ENCODE measurements at places on chromosomes 2 and 18.
A peak's percentile ranks its signal among the peaks of the same experiment; 100 is the strongest.

DNA sequence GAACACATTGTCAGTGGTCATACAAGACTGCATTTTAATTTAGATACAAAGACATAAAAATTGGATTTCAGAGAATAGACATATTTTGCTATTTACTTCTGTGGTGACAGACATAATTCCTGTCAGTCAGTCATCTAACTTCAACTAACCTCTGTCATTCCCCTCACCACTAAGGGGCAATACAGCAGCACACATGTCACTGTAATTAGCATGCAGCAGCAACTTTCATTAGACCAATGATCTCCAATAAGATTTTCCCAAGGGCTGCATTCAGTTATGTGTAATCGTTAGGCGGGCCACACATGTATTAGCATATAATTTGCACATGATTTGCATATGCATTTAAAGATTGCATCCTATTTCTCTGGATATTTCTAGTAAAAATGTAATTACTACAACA, 624.5 kb downstream of the NR4A2 start:
- no peak overlapping the region for H3K27ac ChIP-seq
- no peak for DNase-seq
- H3K4me3 ChIP-seq, result no peak overlapping the region

DNA sequence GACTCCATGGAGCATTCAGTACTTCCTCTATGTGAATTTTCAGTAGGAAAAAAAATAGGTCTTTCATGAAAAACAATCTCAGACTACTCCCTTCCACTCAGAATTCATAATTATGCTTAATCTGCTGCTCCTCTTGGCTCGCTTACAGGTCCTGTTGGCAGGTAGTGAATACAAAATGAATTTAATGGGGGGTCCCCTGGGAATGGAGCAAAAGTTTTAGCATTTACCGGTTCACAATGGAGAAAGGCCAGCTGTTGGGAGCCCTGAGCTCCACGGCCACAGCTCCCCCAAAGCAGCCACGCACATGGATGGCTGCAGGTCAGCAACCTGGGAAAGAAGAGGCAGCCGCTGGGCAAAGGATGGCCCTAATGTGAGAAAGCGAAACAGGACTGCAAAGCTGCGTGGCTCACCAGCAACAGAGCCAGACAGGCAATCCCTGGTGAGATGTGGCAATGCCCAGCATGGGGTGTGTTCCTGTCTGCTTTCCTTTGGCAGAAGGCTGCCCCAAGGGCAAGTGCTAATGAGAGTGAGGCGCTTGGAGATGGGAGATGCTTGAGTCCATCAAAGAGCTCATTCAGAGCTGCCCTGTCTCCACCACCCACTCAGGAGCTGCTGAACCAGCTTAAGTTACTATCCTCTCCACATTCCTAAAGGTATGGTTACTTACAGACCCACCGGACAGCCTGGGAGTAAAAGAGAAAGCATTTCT, 447.4 kb downstream of the EPHA4 start:
- no peak overlapping the region for H3K4me3 ChIP-seq
- no peaks in the 10 kb centered on the region for H3K4me1 ChIP-seq
- DNase-seq, result no peak
- no peaks in the 10 kb centered on the region for H3K27me3 ChIP-seq

DNA sequence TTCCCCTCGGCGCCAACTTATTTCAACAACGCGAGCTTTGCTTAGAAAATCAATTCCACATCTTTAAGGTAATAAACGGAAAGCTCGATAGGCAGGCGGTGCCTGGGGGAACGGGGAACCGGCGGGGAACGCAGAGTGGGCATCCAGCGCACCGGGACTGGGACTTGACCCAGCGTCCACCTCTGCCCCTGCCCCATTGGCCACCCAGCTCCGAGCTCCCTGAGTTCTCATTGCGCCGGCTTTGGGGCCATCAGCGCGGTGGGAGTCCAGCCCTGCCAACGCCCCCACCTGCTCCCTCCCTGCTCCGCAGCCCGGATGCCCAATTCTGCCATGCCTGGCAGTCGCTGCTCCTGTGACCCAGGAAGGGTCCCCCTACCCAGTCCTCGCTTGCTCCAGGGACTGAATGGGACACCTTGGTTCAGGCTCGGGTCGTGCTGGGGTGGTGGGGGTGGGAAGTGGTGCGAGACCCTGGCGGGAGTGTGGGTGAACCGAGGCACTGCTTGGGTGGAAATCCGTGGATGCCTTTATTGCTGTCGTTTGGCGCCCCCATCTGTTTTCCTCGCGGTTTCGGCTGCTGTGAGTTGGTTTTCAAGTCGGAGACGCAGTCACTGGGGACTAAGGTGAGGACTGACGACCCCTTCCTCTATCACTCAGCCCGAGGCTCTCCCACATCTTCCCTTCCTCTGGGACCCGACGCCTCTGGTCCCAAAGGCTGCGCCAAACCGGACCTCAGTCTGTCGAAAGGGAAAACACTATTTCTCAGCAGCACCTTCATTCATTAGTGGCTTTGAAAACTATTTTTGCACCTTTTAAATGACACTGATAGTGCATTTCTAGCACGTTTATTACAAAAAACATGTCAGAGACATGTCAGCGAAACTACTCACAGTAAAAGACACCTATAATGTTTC, 2.4 kb upstream of the EVX2 start:
- peak overlapping the region; percentile 39 for H3K27ac ChIP-seq
- no peak overlapping the region for H3K4me3 ChIP-seq
- DNase-seq, result no peak
- H3K4me1 ChIP-seq, result peaks cover 9% of the 10 kb centered on the region
- H3K36me3 ChIP-seq, result peaks cover 14% of the 10 kb centered on the region
- H3K27me3 ChIP-seq, result peaks cover 88% of the 10 kb centered on the region

DNA sequence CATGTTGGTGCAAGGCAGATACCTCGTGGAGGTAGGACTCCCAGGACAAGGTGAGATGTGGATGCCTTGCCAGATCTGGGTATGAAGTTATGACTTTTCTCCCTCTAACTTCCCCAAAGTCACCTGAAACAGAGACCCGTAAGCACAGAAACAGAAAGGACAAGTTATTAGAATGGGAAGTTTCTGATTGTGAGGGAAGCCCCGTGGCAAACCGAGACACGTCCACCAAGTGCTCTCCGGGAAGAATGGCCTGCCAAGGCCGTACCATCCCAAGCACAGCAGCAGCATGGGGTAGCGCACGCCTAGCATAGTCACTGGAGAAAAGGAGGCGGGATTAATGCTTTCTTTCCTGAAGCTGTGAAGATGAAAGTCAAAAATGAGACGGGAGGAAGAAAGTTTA, 110.6 kb downstream of the ZNF532 start:
- no peak overlapping the region for H3K4me3 ChIP-seq
- H3K4me1 ChIP-seq, result no peaks in the 10 kb centered on the region
- H3K36me3 ChIP-seq, result no peaks in the 10 kb centered on the region
- H3K27ac ChIP-seq, result no peak overlapping the region
- no peak for DNase-seq

- no peak overlapping the region for H3K27ac ChIP-seq
- H3K27me3 ChIP-seq, result peaks cover 5% of the 10 kb centered on the region
- H3K36me3 ChIP-seq, result no peaks in the 10 kb centered on the region
- no peak overlapping the region for H3K4me3 ChIP-seq
- H3K4me1 ChIP-seq, result no peaks in the 10 kb centered on the region
Measured at GRCh38 chr2:23248667-23249066, 136.3 kb upstream of the KLHL29 start.

DNA sequence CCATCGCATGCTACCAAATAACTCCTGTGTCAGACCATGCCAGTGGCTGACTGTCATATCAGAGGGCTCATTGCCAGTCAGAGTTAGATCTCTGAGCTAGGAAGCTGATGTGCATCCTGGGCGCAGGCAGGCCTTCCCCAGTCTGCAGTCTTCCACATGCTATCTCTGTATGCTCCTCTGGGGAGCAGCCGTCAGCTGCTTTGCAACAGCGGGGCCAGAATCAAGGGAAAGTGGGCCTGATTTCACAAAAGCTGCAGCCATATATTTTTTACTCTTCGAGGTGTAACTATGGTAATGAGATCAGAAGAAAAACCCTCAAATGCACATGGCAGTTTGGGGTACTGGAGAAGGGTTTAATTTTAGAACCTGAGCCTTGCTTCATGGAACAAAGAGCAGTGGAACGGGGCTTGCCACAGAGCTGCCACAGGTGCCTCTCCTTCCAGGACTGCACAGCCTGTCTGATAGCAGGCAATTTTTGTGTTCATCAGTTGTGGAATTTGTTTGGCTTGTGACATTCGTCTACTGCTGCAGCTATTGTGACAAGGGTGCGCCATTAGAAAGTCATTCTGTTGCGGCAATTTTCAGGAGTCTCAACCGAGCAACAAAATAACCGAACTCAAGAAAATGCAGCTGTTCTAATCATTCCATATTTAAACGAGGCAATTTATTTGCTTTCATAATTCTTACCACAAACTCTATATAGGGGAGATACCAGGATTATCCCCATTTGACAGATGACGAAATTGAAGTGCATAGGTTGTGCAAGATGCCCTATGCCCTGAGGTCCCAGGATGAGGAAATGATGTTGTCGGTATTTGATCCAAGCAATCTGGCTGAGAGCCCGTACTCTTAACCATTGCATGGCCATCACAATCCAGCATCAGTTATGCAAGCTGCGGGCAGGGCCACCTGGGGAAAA, 109.6 kb upstream of the CYRIA start:
- H3K27me3 ChIP-seq, result no peaks in the 10 kb centered on the region
- no peak overlapping the region for H3K27ac ChIP-seq

GRCh38 chr2:172484706-172485105, 57.3 kb downstream of the ITGA6 start:
- H3K4me1 ChIP-seq, result peaks cover 25% of the 10 kb centered on the region
- H3K27ac ChIP-seq, result no peak overlapping the region
- DNase-seq, result no peak
- H3K4me3 ChIP-seq, result no peak overlapping the region

DNA sequence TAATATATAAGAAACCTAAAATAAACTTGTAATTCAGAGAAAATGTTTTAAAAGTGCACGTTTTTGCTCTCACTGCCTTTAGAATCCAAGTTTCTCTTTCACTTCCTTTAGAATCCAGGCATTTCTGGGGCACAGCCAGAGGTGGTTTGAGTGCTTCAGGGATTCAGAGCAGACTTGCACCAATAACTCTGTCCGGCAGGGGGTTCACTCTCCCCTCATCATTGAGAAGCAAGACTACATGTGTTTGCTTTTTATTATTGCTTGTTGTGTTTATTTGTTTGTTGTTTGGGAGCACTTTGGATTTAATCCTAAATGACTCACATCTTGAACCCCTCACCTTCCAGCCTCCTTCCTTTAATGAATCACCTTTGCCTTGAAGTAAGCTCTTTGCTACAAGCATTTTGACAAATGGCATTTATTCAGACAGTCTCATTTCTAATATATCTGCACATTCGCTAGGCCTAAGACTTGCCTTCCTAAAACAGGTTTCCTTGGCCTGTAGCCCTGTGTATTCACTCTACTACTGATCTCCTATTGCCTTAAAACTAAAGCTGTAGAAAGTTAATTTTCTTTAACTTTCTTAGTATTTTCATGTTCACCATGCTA, 233.5 kb upstream of the ATP5MC3 start:
- H3K27me3 ChIP-seq, result peaks cover 4% of the 10 kb centered on the region
- peak; percentile 23 for DNase-seq
- no peak overlapping the region for H3K4me3 ChIP-seq
- no peak overlapping the region for H3K27ac ChIP-seq
- no peaks in the 10 kb centered on the region for H3K4me1 ChIP-seq
- no peaks in the 10 kb centered on the region for H3K36me3 ChIP-seq

- peaks cover 85% of the 10 kb centered on the region for H3K4me1 ChIP-seq
- H3K36me3 ChIP-seq, result peaks cover 38% of the 10 kb centered on the region
- H3K27ac ChIP-seq, result peak overlapping the region; percentile 90
- no peak for DNase-seq
- H3K27me3 ChIP-seq, result no peaks in the 10 kb centered on the region
Measured at GRCh38 chr2:230226051-230226551, 565 bp downstream of the SP140 start.

DNA sequence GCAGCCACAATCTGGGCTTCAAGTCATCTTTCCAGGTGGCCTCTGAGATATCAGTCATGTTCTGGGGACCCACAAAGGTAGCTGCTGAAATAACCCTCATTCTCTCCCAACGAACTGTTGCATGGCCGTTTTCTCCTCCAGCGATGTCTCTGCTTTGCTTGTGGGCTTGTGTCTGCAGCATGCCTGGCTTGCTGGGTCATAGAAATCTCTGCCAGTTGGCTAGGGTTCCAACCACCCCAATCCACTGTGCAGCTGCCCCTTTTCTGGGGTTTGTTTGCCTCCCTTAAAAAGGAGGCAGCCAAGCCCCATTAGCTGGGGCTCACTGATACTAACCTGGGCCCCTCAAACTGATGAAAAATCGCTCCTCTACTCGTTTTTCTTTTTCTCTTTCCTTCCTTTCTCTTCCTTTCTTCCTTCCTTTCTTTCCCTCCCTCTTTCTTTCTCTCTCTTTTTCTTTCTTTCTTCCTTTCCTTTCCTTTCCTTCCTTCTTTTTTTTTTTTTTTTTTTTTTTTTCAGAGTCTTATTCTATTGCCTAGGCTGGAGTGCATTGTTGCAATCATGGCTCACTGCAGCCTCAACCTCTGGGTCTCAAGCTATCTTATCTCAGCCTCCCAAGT, 680.0 kb downstream of the EPHA4 start:
- DNase-seq, result no peak
- H3K27ac ChIP-seq, result no peak overlapping the region
- no peaks in the 10 kb centered on the region for H3K36me3 ChIP-seq
- no peak overlapping the region for H3K4me3 ChIP-seq
- H3K27me3 ChIP-seq, result no peaks in the 10 kb centered on the region

GRCh38 chr2:53964257-53964952, 6.4 kb downstream of the PSME4 start:
- H3K27me3 ChIP-seq, result no peaks in the 10 kb centered on the region
- H3K4me1 ChIP-seq, result peaks cover 52% of the 10 kb centered on the region
- H3K4me3 ChIP-seq, result no peak overlapping the region
- no peak overlapping the region for H3K27ac ChIP-seq

GRCh38 chr18:23711426-23711825, 22.2 kb downstream of the LAMA3 start:
- no peak for DNase-seq
- H3K27ac ChIP-seq, result no peak overlapping the region
- peaks cover 18% of the 10 kb centered on the region for H3K27me3 ChIP-seq
- H3K4me3 ChIP-seq, result no peak overlapping the region
- peaks cover 20% of the 10 kb centered on the region for H3K4me1 ChIP-seq

- DNase-seq, result peak; percentile 8
- H3K36me3 ChIP-seq, result peaks cover 19% of the 10 kb centered on the region
- H3K4me1 ChIP-seq, result no peaks in the 10 kb centered on the region
- no peak overlapping the region for H3K27ac ChIP-seq
Measured at GRCh38 chr2:112733456-112733855, 12.6 kb downstream of the NT5DC4 start.

GRCh38 chr2:238286551-238286950, 1.9 kb downstream of the PER2 start:
- no peaks in the 10 kb centered on the region for H3K27me3 ChIP-seq
- H3K27ac ChIP-seq, result no peak overlapping the region
- H3K4me3 ChIP-seq, result peak overlapping the region; percentile 81
- peaks cover 39% of the 10 kb centered on the region for H3K4me1 ChIP-seq
- no peaks in the 10 kb centered on the region for H3K36me3 ChIP-seq

- no peak overlapping the region for H3K4me3 ChIP-seq
- DNase-seq, result no peak
- no peaks in the 10 kb centered on the region for H3K36me3 ChIP-seq
- peaks cover 7% of the 10 kb centered on the region for H3K27me3 ChIP-seq
Measured at GRCh38 chr18:36441426-36442240, 144.1 kb downstream of the FHOD3 start.
